ENCODE measurements at places on chromosomes 3 and 15.

DNA sequence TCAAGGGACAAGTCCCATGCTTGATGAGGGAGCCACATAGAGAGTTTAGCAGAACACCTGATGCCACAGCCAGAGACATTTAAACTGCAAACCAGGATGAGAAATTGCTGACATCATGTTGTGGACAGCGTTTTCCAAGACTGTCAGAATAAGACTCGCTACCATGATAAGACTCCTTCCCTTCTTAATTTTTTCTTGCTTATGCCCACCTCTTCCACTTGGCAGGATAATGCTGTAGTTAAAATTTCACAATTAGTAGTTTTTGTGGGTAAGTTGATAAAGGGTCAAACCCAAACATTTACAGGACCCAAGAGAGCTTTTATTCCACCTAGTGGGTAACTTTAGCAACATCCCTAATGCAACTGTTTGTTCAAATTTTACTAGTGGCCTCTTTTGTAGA, 3.0 kb upstream of the PIAS1 start:
- no peak for DNase-seq

- DNase-seq = no peak
Measured at GRCh38 chr3:69385723-69386555, at the start of gene FRMD4B. TSS of gene FRMD4B (minus strand) at chr3:69386088. CDS start at chr3:69385989, 99 bp downstream.

GRCh38 chr15:38499651-38500050, 45.7 kb downstream of the FAM98B start:
- DNase-seq = no peak

DNA sequence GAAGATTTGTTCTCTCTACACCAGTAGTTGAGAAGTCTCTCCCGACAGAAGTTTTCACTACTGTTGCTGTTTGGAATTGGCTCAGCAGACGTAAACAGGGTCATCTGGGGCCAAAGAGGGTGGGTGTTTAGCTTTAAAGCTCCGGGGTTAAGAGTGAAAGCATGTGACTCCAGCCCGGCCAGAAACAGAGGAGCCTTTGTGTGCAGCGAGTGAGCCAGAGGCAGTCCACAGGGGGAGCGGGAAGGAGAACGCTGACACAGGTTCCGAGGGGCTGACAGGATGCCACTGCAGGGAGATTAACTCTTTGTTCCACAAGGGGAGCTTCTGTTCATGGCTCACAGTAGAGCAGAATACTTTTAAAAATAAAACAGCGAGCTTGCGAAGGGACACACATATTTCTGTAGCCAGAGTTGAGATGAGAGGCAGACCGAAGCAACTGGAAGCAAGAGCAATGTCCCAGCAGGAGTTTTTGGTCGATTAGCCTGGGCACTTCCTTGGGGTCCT, 26.9 kb downstream of the BMF start:
- DNase-seq = no peak

GRCh38 chr15:58307313-58307961, 124.4 kb upstream of the LIPC start:
- DNase-seq = no peak

Data from AG04449 (cell line).